Cardiac muscle cell (in vitro differentiated cells and primary cell): ENCODE measurements at places on chromosomes 16 and 17. TPM values are rescaled to one million over a fixed set of nuclear protein-coding genes. Genes with fewer than 3 reads are reported as not detected.

The PHKG2 gene
- polyA plus RNA-seq: 52.1 and 57.0 TPM in 2 replicates

The VMO1 gene
- 1.1 and 1.2 TPM in 2 replicates for polyA plus RNA-seq

The CBX8 gene
- 8.2 and 13.8 TPM in 2 replicates for polyA plus RNA-seq

The FBXO39 gene
- not detected in 2 replicates for polyA plus RNA-seq

The ARL17B gene
- polyA plus RNA-seq: 18.8 and 23.8 TPM in 2 replicates

DNA sequence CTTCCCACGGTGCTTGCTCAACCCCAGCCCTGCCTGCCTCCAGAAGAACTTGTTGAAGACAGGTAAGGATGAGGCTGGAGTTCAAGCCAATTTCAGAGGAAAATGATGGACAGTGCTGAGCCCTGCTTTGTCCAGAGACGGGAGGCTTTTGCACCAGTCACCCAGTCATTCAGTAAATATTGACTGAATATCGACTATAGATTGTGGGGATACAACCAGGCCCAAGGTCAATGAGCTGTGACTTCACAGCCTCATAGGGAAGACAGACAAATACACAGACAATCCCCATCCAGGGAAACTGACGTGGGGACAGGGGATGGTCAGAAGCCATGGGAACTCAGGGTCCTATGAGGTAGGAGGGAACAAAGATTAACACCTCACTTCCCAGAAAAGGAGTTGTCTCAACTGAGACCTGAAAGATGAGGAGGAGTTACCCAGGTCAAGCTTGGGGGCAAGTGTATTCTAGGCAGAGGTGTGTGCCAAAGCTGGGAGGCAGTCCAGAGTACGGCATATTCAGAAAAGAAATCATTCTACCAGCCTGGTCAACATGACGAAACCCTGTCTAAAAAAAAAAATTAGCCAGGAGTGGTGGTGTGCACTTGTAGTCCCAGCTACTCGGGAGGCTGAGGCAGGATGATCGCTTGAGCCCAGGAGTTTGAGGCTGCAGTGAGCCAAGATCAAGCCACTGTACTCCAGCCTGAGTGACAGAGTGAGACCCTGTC lies 5.9 kb upstream of the DOC2A start:
- DNase-seq: no peak

DNA sequence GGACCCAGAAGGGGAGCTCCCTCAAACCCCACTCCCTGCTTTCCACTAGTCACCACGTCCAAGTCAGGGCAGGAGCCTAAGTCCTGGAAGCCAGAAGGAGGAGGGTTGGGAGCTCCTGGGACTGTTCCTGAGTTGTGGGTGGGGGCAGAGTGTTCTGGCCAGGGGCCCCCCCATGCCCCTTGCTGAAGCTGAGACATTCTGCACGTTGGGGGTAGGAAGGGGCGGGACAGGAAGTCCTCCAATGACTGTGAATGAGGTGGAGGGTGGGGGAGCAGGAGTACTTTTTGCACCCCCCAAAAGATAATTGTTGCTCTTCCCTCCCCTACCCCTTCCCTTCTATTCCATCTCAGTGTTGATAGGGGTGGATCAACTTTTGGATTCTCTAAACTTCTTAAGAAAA lies 21.4 kb upstream of the C17orf113 start:
- DNase-seq: no peak

DNA sequence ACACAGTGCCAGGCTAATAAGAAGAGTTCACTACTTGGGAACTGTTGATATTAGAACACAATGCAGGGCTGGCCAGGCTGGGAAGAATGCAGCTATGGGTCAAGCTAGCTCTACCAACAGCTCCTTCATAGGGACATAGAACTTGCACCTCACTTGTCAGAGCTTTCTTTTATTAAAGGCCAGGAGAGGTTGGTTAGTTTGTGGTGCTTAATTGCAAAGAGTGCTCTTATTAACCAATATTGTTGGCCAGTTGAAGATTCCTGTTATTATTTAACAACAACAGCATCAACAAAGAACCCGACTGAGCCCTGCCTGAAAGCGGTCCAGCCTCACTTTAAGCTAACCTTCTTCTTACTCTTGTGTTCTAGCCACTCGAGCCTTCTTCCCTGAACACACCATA lies 43.4 kb upstream of the ANKFN1 start:
- no peak for DNase-seq

DNA sequence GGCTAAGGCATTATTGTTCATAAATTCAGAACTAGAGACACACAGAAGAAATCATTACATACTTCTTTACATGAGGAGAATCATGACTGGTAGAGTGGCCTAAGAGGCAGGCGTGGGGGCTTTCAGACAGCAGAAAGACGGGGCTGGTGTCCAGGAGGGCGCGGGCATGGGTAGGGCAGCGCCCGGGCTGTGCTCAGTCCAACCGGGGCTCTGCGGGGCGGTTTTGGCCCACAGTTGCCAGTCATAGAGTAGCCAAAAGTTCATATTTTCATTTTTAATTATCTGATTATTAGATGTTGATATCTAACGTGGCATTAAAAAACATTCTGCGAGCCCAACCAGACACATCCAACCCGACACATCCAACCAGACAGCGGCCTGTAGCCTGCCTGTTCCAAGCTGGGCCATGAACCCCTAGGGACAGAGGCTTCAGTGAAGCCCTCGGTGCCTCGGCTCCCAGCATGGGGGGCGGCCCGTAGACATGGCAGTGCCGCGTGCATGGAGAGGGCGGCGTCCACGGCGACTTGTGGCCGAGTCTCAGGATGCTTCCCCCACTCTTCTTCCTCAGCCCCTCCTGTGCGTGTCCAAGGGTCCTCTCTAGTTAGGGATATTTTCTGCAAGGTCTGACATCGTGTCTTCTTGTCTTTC lies 162.4 kb upstream of the CHMP6 start:
- DNase-seq: no peak

GRCh38 chr16:71995038-71995437 lies 5.2 kb downstream of the PKD1L3 start:
- no peak for DNase-seq

- DNase-seq: no peak
Observed at GRCh38 chr17:27631411-27631760, 398 bp downstream of the LGALS9 start.

GRCh38 chr16:51084074-51084928 lies 66.8 kb downstream of the SALL1 start:
- DNase-seq: peak; percentile 79

DNA sequence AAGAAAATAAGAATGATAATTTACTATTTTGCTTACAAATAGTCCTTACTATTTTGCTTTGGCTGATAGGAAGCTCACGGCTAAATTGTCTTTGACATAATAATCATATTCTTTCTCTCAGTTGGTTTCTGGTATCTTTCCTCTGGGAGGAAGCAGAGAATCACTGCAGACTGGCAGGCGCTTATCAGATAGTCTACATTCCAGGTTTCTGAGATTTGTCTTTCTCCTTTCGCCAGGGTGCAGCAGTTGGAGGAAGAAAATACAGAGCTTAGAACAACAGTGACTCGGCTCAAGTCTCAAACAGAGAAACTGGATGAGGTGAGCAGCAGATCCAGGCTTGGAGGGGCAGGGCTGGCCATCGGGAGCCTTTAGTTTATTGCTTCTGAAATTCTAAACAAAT lies 136.1 kb downstream of the RAB11FIP4 start:
- DNase-seq: peak; percentile 62

DNA sequence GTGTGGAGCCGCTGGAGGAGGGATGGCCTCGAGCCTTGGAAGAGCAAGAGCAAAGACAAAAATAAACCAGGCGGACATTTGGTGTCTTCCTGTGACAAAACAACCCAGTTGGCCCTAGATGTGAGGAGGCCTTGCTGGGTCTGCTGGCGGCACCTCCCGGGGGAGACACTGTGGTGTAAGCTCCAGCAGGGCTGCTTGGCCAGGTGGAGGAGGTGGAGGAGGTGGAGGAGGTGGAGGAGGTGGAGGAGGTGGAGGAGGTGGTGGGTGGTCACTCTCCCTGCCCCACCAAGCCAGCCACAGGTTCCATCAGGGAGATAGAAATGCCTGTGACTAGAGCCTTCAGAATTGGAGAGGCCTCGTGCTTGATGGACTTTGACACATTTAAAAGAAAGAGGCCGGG lies 32.1 kb downstream of the DBNDD1 start:
- no peak for DNase-seq

GRCh38 chr16:85252461-85252860 lies 140.2 kb upstream of the CIBAR2 start:
- no peak for DNase-seq

- DNase-seq: no peak
Observed at GRCh38 chr16:73216932-73217331, 169.0 kb upstream of the ZFHX3 start.

DNA sequence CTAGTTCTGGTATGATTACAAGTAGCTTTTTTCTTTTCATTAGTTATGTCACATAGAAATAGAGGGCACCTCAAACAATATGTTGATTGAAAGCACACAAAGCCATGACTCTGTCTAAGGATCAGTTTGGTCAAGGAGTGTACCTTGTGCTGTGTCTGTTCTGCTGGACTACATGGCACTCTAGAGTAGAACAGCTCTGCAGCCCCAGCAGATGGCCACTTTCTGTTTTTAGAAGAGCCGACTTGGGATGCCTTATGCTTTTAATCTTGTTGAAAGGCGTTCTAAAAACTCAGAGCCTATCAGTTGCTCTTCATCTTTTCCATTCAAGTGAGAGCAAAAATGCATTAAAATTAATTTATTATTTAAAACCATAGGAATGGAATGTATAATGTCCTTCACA lies 49.3 kb upstream of the CA10 start:
- no peak for DNase-seq

DNA sequence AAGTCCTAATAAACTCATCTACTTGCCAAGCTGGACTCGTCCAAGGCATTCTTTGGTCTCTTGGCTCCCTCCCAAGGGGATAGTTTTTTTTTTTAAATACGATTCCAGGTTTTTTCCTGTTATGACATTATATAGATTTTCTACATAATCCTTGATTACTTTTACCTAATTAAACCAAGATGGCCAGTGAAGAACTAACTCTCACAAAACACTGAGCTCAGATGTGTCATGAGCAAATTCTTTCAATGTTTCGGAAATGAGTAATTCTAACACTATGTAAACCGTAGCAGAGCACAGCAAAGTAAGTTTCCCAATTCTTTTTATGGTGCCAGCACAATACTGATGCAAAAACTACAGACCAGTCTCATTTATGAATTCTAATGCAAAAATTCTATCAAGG lies 1.8 kb downstream of the ZNF23 start:
- peak; percentile 79 for DNase-seq

DNA sequence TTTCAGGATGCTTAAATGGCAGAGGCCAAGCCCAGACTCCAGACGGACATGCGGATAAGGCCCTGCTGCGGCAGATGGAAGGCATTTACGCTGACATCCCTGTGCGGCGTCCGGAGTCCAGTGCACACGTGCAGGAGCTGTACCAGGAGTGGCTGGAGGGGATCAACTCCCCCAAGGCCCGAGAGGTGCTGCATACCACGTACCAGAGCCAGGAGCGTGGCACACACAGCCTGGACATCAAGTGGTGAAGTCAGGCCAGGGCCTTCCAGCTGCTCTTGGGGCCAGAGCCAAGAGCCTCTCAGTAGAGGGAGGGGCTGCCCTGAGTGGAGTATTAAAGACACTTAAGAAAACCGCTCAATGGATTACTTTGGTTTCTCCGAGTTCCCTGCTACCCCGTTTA lies 29.4 kb downstream of the NARF start:
- DNase-seq: no peak

DNA sequence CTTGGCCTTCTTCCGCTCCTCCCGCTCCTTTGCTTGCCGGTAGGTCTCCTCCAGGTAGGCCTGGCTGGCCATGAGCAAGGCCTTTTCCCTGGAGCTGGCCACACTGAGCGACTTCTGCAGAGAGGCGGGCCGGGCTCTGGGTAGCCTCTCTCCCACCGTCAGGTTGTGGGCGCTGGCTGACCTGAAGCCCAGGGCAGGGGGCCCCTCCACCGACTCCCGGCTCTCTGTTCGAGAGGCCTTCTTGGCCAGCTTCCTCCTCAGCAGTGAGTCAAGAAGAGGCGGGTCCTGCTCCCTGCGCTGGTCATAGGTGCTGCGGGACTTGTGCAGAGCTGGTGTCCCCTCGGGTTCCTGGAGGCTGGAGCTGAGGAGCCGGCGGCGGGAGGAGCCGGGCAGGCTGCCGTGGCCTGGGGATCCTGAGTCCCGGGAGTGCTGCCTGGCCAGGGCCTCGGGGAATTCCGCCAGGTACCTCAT lies 12.8 kb downstream of the GPR179 start:
- no peak for DNase-seq

DNA sequence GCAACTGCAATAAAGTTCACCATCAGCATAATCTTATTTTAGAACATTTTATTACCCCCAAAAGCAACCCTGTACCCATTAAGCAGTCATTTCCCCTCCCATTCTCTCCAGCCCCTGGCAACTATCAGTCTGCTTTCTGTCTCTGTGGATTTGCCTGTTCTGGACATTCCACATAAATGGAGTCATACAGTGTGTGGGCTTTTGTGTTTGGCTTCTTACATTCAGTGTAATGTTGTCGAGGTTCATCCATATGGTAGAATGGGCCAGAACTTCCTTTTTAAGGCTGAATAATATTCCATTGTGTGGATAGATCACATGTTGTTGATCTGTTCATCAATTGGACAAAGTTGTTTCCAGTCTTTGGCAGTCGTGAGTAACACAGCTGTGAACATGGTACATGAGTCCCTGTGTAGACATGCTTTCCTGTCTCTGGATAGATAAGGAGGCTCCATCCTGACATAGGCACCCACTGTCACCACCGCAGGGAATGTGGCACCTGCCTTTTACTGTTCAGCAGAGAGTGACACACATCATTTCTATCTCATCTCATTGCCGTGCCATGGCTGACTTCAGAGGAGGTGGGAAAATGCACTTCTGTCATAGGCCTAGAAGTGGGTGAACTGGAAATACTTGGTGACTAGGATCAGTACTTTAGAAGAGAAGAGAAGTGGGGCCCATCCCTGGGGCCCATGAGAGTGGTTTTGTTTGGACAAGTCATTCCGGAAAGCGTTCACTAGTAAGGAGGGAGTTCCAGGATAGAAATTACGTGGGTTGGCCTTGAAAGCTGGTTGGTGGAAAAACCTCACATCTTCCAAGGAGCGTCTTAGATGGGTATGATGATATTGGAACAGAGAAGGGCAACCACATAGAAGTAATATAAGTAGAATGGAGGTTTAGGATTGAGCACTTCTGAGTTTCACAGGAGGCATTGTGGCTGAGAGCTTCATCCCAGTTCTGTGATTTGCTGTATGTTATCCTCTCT lies 25.8 kb downstream of the EPN2 start:
- DNase-seq: no peak

GRCh38 chr17:17675925-17676534 lies 5.2 kb upstream of the RAI1 start:
- no peak for DNase-seq
